ENCODE measurements at places on chromosomes 16 and 17.

GRCh38 chr17:2704031-2704889, 7.3 kb downstream of the CLUH start:
- H3K36me3 ChIP-seq: peaks cover 7% of the 10 kb centered on the region
- no peaks in the 10 kb centered on the region for H3K27me3 ChIP-seq
- peaks cover 7% of the 10 kb centered on the region for H3K4me1 ChIP-seq
- H3K27ac ChIP-seq: no peak overlapping the region

GRCh38 chr16:46687486-46687885, 1.5 kb downstream of the VPS35 start:
- H3K4me3 ChIP-seq: peak overlapping the region; percentile 95
- H3K27me3 ChIP-seq: no peaks in the 10 kb centered on the region
- no peak overlapping the region for H3K27ac ChIP-seq
- H3K4me1 ChIP-seq: peaks cover 23% of the 10 kb centered on the region

GRCh38 chr16:24257958-24258357, 1.8 kb downstream of the CACNG3 start:
- no peak overlapping the region for H3K27ac ChIP-seq
- H3K36me3 ChIP-seq: no peaks in the 10 kb centered on the region
- DNase-seq: no peak
- H3K27me3 ChIP-seq: peaks cover 19% of the 10 kb centered on the region
- H3K4me1 ChIP-seq: no peaks in the 10 kb centered on the region
- H3K4me3 ChIP-seq: no peak overlapping the region

DNA sequence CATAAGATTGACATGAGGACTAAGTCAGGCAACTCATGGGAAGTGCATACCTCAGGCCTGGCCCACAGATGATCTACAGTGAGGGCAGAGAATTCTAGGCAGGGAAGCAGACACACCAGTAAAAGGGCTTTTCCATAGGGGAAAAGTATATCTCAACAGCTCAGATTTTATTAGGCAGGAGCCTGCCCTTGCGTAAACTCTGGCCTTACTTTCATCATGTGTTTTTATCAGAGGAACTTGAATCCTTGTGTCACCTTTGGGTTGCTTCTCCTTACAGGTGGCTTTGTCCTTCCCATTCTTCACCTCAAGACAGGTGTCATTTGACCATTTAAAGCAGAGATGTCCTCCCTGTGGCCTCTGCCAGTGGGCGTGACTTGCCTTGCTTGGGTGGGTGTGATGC, 138.1 kb downstream of the MSI2 start:
- no peak for DNase-seq
- no peaks in the 10 kb centered on the region for H3K36me3 ChIP-seq
- no peaks in the 10 kb centered on the region for H3K27me3 ChIP-seq
- H3K27ac ChIP-seq: no peak overlapping the region

- no peak overlapping the region for H3K27ac ChIP-seq
- DNase-seq: peak; percentile 19
- H3K4me3 ChIP-seq: no peak overlapping the region
- no peaks in the 10 kb centered on the region for H3K36me3 ChIP-seq
Measured at GRCh38 chr17:53142890-53143289, 679.8 kb upstream of the KIF2B start.

Measured in PC-3 (cell line).